ENCODE measurements at places on chromosomes 11 and 22.

DNA sequence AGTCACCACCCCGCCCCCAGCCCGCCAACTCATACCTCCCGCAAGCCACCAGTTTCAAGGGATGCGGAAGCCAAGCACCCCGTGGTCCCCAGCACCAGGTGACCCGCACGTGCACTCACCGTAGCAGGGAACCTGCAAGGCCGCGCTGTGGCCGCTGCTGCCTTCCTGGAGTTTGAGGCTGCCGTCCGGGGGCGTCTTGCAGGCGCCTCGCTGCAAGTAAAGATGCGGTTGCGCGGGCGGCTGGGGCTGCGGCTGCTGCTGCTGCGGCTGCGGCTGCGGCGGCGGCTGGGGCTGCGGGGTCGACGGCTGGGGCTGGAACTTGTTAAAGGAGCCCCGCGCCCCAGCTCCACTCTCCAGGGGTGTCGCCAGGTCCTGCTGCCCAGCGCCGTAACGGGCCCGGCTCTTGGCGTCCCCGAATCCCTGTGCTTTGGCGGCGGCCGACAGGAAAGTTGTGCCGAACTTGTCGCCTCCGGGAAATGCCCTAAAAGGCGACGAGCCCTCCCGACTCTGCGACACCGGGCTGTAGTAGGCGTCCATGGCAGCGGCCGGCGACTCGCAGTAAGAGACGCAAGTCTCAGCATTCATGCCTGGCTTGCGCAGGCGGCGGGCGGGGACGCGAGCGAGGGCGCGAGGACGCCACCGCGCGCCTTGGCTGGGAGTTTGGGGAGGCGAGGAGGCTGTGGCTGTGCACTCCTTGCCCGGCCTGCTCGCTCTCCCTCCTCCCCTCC lies at the start of gene ALX4:
TSS of gene ALX4 (minus strand) at position 662 of the 728 bp plus-strand sequence. CDS start at position 585, 77 bp downstream.
- no peak for DNase-seq

DNA sequence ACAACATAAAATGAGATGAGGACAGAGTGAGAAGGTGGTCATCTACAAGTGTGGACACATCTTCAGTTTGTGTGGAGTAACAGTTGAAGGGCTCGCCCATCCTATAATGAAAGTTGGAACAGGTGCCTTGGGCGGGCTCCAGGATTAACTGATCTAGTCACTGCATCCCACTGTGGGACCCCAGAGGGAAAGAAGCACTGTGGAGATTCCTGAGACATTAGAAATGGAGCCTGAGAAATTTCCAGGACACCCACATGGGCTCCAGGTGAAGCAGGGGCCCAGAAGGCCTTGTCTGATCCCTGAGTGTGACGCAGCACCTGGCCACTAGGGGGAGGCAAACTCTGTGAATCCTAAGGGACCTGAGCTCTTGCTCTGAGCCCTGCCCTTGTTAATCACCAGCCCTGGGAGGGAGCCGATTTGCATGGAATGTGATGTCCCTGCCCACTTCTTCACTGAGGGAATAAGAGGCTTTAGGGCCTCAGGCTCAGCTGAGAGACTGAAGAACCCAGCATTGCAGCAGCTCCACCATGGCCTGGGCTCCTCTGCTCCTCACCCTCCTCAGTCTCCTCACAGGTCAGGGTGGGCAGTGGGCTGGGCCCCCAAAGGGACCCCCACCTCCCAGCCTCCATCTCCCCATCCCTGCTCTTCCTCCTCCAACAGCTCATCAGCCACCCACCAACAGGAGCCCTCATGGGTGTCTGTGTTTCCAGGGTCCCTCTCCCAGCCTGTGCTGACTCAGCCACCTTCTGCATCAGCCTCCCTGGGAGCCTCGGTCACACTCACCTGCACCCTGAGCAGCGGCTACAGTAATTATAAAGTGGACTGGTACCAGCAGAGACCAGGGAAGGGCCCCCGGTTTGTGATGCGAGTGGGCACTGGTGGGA lies 98.4 kb downstream of the VPREB1 start:
- peak; percentile 61 for DNase-seq

DNA sequence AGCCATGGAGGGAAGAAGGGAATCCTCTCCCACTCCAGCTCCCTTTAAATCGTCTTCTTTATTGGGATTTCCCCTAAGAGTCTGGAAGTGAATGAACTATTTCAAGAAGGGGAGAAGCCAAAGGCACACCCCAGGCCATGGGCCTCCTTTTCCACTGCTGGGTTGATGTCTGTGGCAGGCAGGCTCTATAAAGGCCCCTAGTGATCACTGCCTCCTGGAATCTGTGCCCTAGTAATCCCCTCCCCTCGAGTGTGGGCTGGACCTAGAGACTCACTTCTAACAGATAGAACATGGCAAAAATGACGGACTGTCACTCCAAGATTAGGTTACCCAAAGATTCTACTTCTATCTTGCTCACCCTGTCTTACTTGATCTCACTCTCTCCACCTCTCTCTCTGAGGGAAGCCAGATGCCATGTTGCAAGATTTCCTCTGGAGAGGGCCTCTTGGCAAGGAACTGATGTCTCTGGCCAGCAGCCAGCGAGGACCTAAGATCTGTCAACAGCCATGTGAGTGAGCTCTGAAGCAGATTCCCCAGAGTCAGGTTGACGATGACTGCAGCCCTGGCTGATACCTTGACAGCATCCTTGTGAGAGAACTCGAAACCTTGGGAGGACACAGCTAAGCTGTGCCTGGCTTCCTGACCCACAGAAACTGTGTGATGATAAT lies 444.8 kb downstream of the SOX6 start:
- no peak for DNase-seq

DNA sequence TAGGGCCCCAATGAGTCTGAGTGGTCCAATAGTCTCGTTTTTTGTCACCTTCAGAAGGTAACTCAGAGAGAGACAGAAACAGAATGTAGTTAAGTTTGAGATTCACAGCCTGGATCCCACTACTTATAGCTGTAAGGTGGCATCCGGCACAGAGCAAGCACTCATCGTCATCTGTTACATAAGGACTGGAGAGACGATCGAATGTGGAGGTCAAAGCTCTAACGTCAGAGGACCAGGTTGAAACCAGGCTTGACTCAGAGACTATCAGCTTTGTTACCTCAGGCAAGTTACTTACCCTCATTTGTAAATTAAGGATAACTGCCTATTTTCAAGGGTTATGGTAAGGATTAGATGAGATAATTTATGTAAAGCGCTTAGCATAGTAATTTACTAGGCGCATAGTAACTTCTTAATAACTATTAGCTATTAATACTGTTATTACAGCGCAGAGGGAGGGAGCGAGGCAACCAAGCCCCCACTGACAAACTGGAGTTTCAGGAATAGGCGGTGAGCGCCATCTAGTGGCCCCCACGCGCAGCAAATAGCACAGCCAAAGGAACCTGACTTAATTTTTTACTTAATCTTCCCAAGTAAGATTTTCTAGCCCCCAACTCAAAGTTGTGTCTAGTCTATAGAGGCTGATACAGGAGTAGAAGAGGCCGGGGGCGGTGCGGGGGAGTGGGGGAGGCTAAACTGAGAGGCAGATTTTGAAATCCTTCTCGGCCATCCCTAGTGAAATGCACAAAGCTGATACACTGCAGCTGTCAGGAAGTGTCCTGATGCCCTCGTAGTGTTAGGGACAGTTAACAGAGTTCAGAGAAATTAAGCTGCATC lies 29.0 kb upstream of the API5 start:
- no peak for DNase-seq

- DNase-seq = no peak
These were observed 105.1 kb downstream of the RRAS2 start for GRCh38 chr11:14253840-14254239.

DNA sequence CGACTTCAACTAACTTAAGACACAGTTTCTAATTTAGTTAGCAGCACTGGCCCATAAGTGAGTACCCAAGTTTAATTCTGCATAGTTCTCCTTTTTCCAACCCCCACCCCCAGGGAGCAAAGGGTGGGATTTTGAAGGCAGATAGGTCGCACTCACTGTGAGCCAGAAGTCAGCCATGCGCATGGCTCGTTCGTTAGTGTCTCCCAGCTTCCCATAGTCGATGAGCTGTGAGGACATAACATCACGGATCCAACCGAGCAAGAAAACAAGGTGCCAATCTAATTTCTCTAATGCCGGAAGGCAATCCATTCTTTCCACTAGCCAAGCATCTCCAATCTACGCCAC lies 577 bp downstream of the MRPL17 start:
- no peak for DNase-seq

DNA sequence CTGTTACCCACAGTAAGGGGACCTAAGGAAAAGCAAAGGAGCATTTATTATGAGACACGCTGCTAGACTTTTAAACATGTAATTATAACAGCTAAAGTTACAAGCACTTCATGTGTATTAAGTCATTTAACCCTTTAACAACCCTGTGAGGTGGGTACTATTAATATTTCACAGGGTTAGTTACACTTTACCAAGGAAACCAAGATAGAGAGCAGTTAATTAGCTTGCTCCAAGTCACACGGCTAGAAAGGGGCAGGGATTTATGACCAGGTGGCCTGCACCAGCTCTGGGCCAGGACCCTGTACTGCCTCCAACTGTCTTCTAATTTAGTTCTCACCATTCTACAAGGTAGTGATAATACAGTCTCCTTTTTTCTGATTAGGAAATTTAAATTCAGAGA lies 74.9 kb downstream of the RPL27A start:
- no peak for DNase-seq

- DNase-seq = no peak
These were observed 2.3 kb downstream of the RASL10A start for GRCh38 chr22:29313126-29313575.

DNA sequence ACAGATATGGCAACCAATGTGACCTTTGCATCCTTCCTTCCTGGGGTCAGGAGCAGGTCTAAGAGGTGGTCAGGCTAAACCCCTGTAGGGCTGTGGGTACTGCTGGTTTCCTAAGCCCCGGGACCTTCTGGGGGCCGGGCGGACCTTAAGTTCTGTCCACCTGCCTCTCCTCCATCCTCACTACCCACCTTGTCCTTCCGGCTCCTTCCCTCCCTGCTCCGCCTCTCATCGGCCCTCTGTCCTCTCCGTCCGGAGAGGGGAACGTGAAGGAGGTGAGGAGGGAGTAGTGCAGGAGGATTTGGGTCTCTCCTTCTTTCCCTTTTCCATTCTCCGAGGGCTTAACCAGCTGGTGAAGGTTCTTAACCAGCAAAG lies 28.3 kb upstream of the PARVB start:
- no peak for DNase-seq

- DNase-seq = no peak
These were observed 100.1 kb downstream of the ATXN10 start for GRCh38 chr22:45771711-45772110.

GRCh38 chr11:2512431-2513407 lies 67.9 kb downstream of the KCNQ1 start:
- no peak for DNase-seq

- no peak for DNase-seq
These were observed 563 bp downstream of the BID start for GRCh38 chr22:17773606-17774205.

GRCh38 chr11:13343067-13343466 lies 65.5 kb downstream of the BMAL1 start:
- no peak for DNase-seq

DNA sequence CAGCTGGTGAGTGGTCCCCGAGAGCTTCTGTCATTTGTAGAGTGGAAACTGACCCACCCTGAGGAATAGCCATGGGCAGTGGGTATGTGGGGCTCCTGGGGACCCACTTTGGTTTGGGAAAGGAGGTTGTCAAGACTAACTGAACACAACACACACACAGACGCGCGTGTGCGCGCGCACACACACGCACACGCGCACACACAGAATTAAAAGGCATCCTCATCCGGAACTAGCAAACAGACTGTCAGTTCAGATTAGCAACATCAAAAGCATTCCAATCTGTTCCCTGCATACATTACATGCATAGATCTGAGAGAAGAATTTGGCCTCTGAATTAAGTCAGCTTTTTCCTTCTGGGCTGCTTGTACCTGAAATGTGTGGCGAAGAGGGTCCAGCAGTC lies 284.7 kb downstream of the ST3GAL4 start:
- no peak for DNase-seq

- DNase-seq = no peak
These were observed 29.1 kb upstream of the CACNG2 start for GRCh38 chr22:36732609-36733008.

DNA sequence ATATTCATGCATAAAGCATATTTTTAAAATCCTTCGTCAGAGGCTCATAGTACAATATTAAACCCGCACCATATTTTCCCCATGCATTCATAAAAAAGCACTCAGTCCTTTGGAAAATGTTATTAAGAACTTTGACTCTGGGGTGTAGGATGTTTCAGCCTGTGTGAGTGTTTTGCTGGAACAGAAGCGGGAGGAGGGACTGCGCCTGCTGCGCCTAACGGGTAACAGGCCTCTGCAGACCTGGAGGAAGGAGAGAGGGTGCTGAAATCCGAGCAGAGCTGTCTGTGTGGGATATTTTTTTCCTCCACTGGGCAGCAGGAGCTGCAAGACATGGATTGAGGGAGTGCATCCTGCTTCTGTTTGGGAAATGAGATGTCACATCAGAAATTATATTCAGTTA lies 483.0 kb downstream of the BRD1 start:
- DNase-seq = no peak

DNA sequence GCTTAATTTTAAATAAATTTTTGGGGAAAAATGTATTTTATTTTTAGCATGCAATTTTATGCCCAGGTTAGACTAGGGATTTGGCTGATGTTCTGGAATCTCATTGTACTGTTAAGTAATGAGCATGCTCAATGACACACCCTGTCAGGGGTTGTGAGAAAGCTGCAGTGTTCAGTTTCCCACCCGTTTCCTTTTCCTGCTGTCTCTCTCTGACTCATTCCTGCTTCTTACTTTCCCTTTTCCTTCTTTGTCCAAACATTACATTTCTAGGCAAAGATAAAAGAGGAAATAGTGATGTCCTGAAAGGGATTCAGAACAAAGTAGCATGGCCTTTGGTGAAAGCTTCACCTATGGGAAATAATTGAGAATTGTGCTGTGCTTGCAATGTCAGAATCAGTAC lies 22.7 kb downstream of the OOSP3 start:
- no peak for DNase-seq
